ENCODE measurements at places on chromosomes 7 and 10. TPM values are rescaled to one million over a fixed set of nuclear protein-coding genes. Genes with fewer than 3 reads are reported as not detected.
A peak's percentile ranks its signal among the peaks of the same experiment; 100 is the strongest.

DNA sequence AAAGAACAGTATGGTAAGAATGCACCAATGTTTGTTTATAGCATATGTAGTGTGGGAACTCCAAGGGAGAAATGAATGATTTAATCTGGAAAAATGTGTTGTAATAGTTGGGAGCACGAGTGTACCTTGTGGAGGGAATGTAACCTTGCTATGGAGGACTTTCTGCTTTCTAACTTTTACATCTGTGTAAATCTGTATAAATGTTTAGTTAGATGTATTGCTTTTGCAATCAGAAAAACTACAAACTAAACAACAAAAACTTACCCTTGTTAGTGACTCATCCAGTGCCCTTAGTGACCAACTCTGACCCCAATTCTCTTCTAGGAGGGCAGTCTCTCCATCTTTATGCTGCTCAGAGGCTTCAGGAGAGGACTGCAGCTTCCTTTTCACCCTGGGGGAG lies 89.3 kb downstream of the CCNY start:
- DNase-seq = no peak

Gene SCART1
- total RNA-seq = 5.6 TPM

DNA sequence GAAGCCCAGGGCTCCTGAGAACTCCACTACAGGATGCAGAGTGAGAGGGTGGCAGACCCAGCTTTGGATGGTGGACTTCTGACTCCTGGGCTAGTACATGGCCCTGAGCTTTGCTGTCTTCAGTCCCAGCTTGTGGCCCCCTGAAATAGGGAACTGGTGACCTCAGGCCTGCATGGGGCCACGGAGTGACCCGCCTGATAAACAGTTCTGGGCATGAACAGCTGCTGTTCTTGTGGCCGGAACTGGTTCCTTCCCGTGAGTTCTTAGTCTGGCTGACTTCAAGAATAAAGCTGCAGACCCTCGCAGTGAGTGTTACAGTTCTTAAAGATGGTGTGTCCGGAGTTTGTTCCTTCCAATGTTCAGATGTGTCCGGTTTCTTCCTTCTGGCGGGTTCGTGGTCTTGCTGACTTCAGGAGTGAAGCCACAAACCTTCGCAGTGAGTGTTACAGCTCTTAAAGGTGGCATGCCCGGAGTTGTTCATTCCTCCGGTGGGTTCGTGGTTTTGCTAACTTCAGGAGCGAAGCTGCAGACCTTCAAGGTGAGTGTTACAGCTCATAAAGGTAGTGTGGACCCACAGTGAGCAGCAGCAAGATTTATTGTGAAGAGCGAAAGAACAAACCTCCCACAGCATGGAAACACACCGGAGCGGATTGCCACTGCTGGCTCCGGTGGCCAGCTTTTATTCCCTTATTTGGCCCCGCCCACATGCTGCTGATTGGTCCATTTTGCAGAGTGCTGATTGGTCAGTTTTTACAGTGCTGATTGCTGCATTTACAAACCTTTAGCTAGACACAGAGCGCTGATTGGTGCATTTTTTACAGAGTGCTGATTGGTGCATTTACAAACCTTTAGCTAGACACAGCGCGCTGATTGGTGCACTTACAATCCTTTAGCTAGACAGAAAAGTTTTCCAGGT lies 268.0 kb downstream of the ZEB1 start:
- no peak for DNase-seq

DNA sequence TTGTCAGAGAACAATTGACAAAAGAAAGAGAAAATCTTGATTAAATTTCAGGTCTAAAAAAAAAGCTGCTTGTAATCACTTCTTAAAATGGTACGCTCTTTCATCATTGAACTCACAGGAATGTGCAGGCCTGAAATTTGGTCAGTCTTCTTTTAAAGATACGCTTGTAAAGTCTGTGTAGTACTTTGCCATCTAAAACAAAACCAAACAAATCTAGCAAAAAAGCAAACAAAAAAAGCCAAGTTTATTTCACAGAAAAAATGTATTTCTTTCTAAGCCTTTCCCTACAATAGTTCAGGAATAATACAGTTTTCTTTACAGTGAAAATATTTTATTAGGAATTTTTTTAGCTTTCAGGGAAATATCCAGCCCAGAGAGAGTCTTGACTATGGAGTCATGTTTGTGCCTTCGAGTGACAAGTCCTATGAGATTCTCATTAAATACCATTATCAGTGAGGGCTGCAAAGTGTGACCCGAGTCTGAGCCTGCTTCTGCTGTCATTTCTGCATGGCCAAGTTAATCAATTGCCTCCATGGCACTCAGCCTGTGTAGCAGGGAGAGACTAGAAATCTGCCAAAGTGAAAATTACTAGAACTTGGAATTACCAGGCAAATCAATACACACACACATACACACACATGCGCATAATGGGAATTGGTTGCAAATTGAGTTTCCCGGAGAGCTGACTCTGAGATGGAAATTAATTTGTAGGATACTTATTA lies 172.6 kb downstream of the OTUD1 start:
- no peak for DNase-seq

Gene GATA3
- 182 TPM for total RNA-seq

GRCh38 chr10:26448706-26449435 lies 10.7 kb downstream of the APBB1IP start:
- DNase-seq = peak; percentile 70

- DNase-seq = no peak
Measured at GRCh38 chr7:81207801-81208200, 288.9 kb upstream of the SEMA3C start.

GRCh38 chr10:26970667-26971066 lies 109.9 kb upstream of the ABI1 start:
- DNase-seq = peak; percentile 7

Gene HDAC9
- total RNA-seq = 10.4 TPM

DNA sequence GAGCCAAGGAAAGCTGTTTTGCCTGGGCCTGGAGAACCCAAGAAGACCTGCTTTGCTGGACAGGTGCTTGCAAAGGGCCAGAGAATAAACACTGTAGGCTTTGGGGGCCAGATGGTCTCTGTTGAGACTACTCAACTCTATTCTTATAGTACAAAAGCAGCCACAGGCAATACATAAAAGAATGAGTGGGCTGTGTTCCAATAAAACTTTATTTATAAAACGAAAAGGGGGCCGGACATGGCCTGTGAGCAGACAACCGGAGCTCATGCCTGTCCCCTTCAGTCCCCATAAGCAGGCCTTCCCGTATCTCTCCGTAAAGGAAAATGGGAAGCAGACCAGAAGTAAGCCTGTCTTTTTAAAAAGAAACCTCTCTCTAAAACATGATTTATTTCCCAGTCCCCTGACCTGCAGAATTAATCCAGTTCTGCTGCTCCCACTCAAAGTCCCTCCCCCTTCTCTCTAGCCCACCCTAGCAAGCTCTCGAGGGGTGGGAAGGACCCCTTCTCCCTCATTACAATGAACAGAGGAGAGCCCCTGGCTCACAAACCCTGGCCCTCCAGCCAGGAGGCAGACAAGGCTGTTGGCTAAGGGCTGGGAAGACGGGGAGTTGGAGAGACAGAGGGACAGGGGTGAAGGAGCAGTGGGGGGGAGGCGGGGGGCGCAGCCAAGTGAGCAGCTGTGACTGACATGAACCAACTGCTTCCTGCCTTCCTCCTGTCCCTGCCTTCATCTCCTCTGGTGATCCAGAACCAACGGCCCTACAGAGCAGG lies 177.8 kb downstream of the NEURL1 start:
- DNase-seq = no peak

- DNase-seq = no peak
Measured at GRCh38 chr7:101273206-101273605, 28.3 kb upstream of the FIS1 start.

DNA sequence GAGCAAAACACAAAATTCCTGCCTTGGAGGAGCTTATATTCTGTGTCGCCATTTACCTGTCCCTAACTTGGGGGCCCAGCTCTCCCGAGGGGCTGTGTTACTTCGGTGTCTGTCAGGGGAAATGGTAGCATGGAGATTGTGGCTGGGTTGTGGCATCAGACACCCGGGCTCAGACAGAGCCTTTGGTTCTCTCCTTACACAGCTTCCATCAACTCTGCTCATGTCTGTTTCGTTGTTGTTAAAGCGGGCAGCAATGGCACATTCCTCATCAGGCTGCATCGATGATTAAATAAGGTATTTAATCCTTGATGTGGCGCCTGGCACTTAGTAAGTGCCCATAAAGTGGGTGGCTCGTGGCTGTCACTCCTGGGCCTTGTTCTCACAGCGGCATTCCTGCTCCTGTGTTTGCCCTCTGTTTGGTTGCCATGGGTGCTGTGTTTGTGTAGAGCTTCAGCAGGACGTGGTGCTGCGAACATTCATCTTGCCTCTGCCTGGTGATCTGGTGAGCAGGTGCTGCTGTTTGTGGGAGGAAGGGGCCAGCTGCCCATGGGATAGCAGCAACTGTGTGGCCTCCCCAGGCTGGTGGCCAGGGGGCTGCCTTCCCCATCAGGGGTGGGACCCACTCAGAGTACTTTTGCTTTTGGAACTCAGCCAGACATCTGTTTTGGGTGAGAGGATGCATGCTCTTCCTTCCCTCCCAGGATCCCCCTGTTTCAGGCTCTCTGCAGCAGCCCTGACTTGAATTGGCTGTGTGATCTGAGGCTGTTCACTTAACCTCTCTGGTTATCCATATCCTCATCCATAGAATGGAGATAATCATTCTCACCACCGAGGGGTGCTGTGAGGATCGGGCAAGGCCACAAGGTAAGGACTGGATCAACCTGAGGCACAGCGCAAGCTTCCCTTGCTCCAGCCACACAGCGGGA lies 207.2 kb upstream of the SVIL start:
- no peak for DNase-seq

- no peak for DNase-seq
Measured at GRCh38 chr7:23691320-23691719, 11.3 kb downstream of the FAM221A start.

DNA sequence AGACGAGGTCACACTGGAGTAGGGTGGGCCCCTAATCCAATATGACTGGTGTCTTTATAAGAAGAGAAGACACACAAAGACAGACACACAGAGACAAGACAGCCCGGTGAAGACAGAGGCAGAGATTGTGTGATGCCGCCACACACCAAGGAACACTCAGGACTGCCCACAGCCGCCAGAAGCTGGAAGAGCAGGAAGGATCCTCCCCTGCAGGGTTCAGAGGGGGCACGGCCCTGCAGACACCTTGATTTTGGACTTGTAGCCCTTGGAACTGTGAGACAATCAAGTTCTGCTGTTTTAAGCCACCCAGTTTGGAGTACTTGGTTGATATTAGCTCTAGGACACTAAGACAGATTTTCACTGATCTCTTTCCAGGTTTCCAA lies 72.1 kb upstream of the NANOS1 start:
- no peak for DNase-seq

GRCh38 chr7:135240441-135240840 lies 6.8 kb downstream of the STRA8 start:
- DNase-seq = no peak
